Activated CD4-positive, alpha-beta T cell treated with anti-CD3 and anti-CD28 coated beads for 4 hours (primary cell): ENCODE measurements at places on chromosomes 7 and 10.

DNA sequence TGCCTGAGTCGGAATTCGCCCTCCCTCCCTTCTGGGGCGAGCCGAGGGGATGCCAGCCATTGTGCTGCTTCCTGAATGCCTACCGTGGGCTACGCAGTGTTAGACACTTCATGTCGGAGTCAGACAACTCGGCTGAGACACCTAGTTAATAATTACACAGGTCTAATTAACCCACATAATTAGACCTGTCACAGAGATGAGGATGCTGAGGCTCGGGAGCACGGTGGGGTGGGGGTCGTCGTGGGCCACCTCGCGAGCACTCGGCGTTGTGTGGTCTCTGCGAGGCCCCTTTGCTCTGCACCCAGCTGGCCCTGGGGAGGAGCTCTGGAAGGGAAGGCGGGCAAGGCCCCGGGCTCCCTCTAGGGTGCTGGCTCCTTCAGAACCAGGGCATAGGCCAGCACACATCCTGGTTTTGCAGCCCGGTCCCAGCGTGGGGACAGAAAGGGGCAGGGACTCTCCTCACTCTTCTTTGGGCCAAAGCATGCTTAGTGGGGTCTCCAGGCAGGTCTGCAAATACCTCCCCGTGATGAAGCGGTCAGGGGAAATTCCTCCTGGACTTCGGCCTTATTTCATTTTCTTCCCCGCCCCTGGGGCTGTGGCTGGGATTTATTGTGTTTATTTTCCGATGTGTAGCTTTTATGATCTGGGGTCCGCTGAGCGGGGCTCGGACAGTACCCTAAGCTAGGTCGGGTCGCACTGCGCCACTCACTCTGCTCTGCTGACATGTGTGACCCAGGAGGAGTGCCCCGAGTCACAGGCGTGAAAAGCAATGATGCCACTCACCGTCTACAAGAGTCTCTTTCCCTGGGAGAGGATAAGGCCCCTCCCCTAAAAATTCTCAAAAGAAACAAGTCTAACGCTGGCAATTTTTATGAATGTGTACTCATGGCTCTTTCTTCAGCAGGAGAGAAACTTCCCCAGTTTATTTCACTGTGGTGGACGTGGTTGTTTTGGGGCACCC, 4.9 kb upstream of the FOXL3 start:
- DNase-seq: no peak

- no peak for DNase-seq
Observed at GRCh38 chr10:97278491-97278989, 13.9 kb downstream of the ARHGAP19 start.

DNA sequence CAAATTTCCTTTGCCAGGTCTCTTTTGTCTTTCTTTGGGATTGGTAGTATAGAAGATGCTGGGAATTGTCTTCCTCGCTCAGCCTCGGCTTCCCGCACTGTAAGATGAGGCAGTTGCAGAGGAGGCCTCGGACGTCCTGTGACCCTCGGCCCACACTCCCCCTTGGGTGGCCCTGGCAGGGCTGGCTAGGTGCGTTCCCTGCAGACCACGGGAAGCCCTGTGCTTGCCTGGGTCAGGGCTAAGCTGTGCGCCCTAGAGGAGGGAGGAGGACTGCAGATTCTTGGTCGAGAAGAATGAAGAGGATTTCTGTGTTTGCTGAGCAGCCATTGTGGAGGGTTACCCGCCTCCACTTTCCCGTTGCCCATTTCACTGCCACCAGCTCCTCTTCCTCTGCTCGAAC, 42.8 kb downstream of the WIPI2 start:
- DNase-seq: no peak

- no peak for DNase-seq
Observed at GRCh38 chr7:116198748-116199410, 11.5 kb upstream of the TES start.

- DNase-seq: no peak
Observed at GRCh38 chr10:14674376-14675050, 100.2 kb downstream of the FAM107B start.

GRCh38 chr10:108166401-108166800, 1001.9 kb upstream of the SORCS1 start:
- no peak for DNase-seq

DNA sequence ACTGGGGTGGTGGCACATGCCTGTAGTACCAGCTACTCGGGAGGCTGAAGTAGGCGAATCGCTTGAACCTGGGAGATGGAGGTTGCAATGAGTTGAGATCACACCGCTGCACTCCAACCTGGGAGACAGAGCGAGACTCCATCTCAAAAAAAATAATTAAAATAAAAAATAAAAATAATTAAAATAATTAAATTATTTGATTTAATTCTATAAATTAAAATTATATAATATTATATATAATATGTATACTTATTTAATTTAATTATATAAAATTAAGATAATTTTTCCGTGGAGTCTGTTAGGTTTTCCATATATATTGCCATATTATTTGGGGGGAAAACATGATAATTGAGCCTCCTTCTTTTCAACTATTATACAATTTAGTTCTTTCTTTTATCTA, 12.0 kb downstream of the WIPF3 start:
- no peak for DNase-seq

DNA sequence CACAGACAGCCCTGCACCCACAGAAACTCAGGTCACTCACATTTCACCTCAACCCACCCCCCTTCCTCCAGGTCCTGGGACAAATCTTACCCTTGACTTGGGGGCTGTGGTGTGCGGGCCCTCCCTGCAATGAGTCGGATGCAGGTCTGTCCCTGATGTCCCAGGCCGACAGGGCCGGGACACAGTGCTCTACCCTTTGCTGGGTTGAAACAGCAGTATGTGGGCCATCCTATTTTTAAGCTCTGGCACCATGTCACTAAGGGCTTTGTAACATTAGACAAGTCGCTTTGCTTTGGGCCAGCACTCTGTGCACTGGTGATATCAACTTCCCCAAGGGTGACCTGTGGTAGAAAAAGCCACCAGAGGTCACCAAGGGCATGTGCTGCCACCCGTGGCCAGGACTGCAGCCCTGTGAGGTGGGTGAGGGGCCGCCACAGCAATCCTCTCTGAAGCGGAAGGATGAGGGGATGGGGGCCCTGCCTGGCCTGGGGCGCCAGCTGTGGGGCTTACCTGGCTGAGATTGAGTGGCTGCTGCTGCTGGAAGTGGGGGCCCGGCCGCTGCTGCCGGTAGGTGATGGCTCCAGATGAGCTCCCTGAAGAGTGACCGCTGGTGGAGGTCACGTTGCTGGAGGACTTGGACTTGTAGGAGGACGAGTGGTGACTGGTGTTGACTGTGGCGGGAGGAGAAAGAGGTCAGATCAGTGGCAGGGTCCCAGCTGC, 51.3 kb downstream of the CLEC2L start:
- DNase-seq: no peak

- DNase-seq: no peak
Observed at GRCh38 chr7:148712678-148713329, 14.1 kb downstream of the CUL1 start.

GRCh38 chr10:70306181-70306705, 22.4 kb upstream of the NPFFR1 start:
- no peak for DNase-seq

DNA sequence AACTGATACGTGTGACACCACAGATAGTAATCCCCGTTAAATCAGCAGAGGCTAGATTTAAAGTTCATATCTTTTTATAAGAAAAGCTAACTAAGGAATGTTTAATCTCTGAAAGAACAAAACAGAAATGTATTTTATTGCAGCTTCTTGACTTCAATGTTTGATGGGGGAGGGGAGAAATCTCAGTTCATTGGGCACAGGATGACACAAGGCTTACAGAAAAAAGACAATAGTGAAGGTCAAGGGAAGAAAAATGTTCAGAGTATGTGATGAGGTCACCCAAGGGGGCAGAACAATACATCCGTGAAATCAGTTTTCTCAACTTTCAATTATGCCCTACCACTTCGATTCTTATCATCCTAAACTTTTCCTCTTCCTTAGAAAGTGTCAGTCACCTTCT, 102.9 kb downstream of the ELAPOR2 start:
- no peak for DNase-seq

DNA sequence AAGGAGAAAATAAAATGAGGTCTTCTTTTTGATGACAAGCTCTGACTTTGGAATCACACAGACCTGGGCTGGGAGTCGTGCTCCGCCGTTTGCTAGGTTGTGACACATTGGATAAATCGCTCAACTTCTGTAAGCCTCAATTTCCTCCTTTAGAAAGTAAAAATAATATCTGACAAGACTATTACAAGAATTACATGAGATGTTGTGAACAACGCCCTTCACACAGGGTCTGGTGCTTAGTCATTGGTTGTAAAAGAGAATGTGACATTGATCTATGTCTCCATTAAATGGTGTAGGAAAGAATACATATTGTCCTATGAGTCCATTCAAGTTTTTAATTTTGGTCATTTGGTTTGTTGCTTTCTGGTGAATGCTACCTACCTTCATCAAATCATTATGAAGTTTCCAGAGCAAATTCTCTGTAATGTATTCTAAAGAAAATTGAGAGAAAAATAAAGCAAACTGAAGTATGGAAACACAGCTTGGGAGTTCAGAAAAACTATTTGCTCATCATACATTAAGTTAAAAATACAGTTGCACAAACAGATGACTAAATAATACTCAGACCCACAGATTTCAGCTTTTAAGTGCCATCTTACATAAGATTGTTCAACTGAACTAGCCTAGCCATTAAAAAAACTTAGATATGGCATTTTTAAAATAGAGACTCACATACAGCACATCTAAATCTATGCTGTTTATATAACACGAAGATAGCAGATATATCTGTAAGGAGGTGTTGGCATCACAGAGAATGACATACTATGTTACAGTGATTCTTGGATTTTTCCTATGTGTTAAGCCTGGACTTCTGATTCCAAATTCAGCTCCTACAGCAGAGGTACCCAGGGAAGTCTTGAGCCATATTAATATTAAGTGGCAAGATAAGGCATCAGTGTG, 12.3 kb upstream of the ADRB1 start:
- DNase-seq: no peak

DNA sequence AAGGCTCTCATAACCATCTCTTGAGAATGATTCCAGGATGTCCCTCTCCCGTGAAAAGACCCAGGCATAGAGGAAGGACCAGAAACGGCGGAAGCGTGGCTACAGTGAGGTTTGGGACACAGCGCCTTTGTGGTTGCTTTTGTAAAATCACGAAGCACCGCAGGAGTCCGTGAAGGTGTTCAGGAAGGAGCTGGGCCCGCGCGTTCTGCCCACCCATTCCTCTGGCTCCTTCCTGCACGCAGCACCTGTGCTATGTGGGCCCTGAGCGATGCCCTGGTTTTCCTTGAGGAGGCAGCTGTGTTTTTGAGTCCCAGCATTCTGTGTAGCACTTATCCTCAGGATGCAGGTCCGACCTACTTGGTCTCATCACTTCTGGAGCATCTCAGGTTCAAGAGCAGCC, 112.8 kb downstream of the TRRAP start:
- no peak for DNase-seq

DNA sequence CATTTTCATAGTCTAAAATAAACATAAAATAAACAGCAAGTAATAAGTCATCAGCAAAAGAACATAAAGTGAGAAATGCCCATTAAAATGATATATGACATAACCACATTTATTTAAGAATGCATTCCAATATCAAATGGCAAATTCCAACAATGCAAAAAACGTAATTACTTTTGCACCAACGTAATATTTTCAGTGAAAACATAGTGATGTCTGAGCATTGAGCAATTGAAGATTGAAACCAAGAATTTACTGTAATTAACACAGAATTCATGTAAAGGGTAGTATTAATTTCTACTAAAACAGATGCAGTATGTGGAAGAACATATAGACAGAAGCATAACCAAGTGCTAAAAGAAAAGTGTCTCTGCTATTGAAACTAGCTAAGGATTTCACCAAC, 123.0 kb upstream of the TNS3 start:
- no peak for DNase-seq

- no peak for DNase-seq
Observed at GRCh38 chr10:68735119-68735518, 14.1 kb downstream of the CCAR1 start.

DNA sequence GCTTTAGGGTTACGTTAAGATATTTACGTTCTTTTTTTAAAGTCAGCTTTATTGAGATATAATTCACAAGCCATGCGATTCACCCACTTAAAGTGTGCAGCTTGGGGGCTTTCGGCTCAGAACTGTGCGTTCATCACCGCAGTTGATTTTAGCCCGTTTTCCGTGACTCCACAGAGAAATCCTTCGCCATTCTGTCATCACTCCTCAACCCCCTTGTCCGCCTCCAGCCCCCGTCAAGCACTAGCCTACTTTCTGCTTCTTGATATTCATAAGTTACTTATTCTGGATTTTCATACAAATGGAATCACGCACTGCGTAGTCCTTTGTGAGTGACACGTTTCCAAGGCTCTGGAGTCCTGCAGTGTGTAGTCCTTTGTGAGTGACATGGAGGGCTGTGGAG, 20.4 kb downstream of the FAM20C start:
- no peak for DNase-seq

- no peak for DNase-seq
Observed at GRCh38 chr10:116699471-116700150, 42.8 kb downstream of the HSPA12A start.

- DNase-seq: no peak
Observed at GRCh38 chr10:31426401-31426800, 107.4 kb downstream of the ZEB1 start.

- no peak for DNase-seq
Observed at GRCh38 chr7:91636129-91636724, 244.3 kb downstream of the MTERF1 start.

- DNase-seq: no peak
Observed at GRCh38 chr7:54878339-54878738, 119.3 kb upstream of the SEC61G start.

DNA sequence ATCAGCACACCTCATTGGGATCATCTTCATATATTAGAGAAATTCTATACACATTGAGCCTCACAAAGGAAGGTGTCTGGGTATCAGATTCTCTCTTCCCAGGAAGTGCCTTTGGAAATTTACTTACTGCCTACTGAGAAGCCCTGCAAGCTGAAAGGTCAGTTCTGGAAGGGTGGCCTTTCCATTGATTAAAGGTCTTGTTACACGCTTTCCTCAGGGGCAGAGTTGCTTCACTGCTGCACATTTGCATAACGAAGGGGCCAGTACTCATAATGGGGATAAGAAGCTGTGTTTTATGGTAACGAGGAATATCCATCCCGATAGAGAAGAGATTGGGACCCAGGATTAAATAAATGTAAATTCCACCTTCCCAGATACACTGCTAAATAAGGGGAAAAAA, 19.4 kb upstream of the IL15RA start:
- DNase-seq: no peak

GRCh38 chr10:7572391-7572790, 94.4 kb downstream of the ITIH5 start:
- no peak for DNase-seq
